ENCODE measurements at places on chromosomes 2 and 18.

DNA sequence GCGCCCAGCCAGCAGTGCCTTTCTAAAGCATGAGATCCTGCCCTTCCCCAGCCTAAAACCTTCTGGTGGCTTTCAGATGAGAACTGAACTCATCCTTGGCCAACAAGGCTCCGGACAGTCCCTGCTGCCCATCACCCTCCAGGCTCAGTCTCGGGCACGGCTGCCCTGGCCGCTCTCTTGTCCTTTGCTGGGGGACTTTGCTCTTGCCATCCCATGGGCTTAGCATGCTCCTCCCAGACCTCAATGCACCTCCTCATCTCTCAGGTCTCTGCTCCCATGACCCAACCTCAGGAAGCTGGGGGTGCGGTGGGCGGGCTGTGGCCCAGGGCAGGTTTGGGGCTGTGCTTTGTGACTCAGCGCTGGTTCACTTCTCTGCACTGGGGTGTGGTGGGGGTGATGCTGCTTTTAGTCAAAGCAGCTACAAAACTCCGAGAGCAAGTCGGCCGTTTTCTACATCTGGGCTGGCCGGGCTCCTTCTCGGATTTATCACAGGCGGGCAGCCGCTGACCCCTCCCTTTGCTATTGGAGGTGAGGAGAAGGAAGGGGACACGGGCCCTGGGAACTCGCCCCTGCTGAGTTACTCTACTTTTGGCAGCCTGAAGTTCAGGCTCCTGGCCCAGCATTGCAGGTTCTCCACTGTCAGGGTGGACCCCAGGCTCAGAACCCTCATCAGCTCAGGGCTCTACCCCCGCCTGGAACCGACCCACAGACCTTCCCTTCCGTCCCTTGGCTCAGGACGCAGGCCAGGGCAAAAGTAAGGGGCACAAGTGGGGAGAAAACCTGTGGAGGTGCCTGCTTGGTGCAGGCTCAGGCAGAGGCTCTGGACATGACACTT is 90.6 kb upstream of the TAF1B start:
- peak; percentile 53 for DNase-seq

- DNase-seq, result no peak
Measured at GRCh38 chr18:58100154-58100553, 56.1 kb downstream of the NEDD4L start.

GRCh38 chr2:200329798-200330197 is 23.3 kb downstream of the SPATS2L start:
- no peak for DNase-seq

GRCh38 chr2:85436836-85437487 is 18.4 kb downstream of the SH2D6 start:
- DNase-seq, result no peak

DNA sequence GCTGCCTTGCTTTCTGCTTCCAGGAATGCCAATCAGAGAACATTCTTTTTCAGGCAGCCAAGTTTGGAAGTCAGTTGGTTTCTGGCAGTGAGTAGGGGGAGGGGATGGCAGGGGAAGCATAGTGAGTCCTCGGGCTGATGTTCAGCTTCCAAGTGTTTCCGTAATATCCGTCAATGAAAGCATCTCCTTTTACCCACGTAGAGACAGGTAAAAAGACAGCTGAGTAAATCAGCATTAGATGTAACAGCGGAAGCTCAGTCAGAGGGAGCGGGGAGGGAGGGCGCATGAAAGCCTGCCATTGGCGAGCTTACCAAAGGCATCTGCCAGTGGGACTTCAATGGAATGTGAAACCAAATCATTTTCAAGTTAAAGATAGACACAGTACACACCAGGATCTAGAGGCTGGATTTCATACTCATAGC is 117.1 kb upstream of the DTNA start:
- DNase-seq, result peak; percentile 70

DNA sequence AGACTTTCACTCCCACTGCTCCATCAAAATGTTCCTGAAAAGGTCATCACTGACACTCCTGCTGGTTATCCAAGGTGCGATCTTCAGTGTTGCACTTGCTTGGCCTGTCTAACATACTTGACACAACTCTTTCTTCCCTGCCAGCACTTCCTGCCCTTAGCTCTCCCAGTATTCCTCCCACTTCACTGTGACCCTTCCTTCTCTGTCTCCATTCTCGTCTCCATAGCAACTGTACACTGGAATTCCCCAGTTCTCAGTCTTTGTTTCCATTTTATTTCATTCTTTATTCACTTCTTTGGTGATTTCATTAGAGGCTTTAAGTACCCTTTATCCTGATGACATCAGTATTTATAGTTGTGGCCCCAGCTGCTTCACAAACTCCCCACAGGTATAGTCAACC is 333.0 kb downstream of the IRS1 start:
- DNase-seq, result no peak

- peak; percentile 25 for DNase-seq
Measured at GRCh38 chr2:145185696-145186095, 665.8 kb upstream of the ZEB2 start.

- DNase-seq, result peak; percentile 41
Measured at GRCh38 chr2:122525336-122525735, 769.9 kb downstream of the TSN start.

GRCh38 chr2:172843902-172844715 is 108.5 kb downstream of the RAPGEF4 start:
- DNase-seq, result no peak

DNA sequence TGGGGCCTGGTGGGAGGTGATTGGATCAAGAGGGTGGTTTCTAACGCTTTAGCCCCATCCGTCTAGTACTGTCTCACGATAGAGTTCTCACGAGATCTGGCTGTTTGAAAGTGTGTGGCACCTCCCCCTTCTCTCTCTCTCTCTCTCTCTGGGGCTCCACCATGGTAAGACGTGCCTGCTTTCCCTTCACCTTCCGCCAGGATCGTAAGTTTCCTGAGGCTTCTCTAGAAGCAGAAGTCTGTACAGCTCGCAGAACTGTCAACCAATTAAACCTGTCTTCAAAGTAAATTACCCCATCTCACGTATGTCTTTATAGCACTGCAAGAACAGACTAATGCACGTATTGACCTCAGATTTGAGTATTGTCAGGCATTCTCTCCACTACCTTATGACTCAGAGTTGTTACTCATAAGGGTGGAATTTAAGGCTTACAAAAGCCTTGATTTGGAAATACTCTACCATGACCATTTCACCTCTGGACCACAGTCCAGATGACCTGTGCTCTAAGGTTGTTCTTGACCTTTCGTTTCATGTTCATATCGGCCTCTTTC is 99.5 kb upstream of the AGAP1 start:
- peak; percentile 51 for DNase-seq

DNA sequence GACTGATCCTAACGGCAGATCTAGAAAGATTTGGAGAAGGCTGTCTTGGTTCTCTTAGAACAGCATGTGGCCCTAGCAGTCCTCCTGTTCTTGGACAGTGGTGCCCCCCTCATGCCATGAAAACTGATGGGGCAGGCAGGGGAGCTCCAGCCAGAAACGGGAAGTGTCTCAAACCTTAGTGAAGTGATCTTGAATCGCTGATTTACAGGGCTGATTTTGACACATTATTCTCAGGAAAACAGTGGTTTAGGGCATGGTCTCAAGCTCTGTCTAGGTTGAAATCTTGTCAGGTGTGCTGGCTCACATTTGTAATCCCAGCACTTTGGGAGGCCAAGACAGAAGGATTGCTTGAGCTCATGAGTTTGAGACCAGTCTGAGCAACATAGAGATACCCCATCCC is 37.8 kb downstream of the SRSF7 start:
- DNase-seq, result no peak

DNA sequence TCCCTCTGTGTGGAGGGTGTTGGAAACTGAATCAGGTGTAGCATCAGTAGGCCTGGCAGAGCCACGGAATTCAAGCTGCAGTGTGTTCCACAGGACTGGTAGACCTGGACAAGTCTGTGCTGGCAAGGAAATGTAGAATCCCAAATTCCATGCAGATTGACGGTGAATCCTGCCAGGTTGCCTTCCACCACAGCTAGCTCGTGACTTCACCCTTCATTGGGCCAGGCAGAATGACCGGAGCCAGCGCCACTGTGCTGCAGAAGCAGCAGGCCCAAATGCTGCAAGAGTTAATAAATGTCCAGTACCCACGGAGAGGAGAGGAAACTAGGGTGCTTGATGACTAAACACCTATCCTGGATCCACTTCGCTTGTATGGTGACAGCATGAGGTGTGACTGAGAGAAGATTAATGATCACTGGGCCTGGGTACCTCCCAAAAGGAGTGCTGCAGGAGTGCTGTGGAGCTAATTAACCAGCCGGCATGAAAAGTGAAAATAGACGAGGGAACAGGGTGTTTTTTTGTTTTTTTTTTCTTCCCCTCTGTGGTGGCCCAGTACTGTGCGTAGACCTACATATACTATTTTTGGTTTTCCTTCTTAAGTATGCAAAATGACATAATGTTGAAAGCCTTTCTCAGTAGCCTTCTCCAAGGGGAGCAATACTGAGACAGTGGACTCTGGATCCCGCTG is 122.2 kb downstream of the TANC1 start:
- peak; percentile 73 for DNase-seq

DNA sequence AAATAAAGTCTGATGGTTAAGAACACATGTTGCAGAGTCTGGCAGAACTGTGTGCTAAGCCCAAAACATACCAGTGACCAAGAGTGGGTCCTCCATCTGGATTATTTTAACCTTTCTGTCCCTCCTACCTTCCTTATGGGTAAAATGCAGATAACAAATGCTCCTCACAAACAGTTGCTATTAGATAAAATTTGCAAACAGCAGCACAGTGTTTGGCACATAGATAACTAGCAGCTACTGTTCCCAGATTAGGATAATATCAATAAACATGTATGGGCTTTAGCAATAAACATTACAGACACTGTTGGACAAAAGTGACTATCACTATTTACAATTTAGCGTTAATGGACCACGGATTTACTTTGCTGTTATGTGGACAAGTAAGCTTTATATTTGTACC is 154.9 kb downstream of the TCF4 start:
- no peak for DNase-seq

DNA sequence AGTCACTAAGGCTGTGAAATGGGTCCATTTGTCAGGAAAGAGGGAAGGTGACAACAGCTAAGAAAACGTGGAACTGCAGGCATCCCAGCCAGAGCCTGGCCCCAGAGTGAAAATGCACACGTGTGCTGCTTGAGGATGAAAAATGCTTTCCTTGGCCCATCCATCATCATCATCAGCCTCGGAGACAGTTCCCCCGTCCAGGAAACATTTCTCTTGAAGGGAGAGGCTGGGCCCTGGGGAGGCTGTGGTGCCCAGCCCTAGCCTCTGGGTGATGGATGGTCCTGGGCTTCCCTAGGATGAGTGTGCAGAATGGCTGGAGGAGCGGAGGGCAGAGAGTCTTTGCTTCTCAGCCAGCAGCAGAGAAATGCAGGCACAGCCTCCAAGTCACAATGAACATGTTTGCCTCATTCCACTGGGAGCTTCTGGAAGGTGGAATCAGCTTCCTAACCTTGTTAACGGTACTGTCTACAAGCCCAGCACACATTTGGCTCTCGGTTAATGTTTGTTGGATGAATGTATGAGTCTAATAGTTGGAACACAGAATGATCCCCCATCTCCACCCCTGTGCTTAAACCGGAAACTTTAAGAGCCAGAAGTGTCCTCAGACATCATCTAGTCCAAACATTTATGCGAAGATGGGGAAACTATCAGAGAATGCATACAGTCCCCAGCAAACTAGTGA is 164.0 kb downstream of the RDH14 start:
- DNase-seq, result no peak

GRCh38 chr2:128636802-128637147 is 318.1 kb upstream of the HS6ST1 start:
- no peak for DNase-seq

DNA sequence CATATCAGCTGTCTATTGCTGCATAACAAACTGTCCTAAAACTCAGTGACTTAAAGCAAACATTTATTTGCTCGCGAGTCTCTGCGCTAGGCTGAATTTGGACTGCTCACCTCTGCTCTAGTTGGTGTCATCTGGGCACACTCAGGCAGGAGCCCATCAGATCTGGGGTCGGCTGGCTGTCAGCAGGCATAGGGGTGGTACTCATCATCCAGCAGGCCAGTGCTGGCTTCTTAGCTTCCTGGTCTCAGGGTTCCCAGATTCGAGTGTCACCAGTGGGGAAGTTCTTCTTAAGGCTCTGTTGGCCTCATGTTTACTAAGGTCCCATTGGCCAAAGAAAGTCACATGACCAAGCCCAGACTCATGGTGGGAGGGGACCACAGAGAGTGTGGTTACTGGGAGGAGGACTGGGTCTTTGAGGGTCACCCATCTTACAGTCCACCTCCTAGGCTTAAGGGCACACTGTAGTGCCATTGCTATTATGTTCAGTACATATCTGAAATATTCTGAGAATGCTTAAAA is 71.6 kb upstream of the ATG16L1 start:
- DNase-seq, result no peak

- no peak for DNase-seq
Measured at GRCh38 chr2:206075113-206075512, 10.9 kb downstream of the INO80D start.

GRCh38 chr2:183014005-183014404 is 24.3 kb downstream of the NCKAP1 start:
- DNase-seq, result no peak

- DNase-seq, result no peak
Measured at GRCh38 chr2:19839438-19839837, 62.3 kb downstream of the TTC32 start.
